ENCODE measurements at places on chromosomes 6 and 20.

GRCh38 chr6:131696956-131697355, 4.2 kb downstream of the OR2A4 start:
- no peaks in the 10 kb centered on the region for H3K4me1 ChIP-seq
- no peak overlapping the region for H3K4me3 ChIP-seq
- DNase-seq: no peak
- H3K27me3 ChIP-seq: no peaks in the 10 kb centered on the region
- H3K27ac ChIP-seq: no peak overlapping the region

DNA sequence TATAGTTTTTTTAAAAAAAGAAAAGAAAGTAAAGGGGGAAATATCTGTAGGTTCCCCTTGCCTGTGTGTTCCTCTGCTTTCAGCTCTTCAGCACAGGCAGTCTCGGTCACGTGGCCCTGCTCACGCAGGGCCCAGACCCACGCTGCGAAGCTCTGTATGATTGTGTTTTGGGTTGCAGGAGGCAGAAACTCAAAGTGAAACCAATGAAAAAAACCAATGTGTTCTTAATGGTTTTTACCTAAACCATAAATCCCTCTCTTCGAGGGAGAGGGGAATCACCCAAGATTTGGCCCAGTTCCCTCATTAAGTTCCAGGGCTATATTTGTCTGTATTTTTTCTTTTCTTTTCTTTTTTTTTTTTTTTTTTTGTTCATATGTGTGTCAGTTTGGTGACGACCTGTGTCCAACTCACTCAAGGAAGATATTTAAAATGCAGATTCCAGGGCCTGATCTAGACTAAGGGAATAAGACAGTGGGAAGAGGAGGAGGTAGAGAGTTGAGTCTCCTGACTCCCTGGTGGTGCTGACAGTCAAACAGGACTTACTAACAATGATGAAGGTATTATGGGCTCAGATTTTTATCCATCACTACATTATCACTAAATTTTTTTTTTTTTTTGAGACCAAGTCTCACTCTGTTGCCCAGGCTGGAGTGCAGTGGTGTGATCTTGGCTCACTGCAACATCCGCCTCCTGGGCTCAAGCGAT, 33.8 kb upstream of the RREB1 start:
- H3K27me3 ChIP-seq: no peaks in the 10 kb centered on the region
- no peak overlapping the region for H3K27ac ChIP-seq
- DNase-seq: no peak
- no peak overlapping the region for H3K4me3 ChIP-seq
- no peaks in the 10 kb centered on the region for H3K36me3 ChIP-seq

DNA sequence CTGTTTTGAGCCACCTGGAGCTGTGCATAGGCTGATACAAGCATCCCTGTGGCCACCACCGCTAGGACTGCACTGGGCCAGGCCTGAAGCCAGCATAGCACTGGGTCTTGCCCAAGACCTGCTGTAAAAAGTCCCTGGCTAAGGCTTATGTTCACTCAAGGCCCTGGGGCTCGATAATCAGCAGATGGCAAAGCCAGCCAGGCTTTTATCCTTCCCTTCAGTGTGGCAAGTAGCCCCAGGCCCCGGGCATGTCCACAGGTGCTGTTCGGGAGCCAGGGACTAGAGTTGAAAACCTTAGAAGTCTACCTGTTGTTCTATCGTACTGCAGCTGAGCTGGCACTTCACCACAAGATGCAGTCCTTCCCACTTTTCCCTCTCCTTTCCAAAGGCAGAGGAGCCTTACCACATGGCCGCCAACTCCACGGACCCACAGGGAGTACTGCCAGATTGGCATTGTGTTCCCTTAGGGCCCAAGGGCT, 226.4 kb upstream of the ZNF217 start:
- H3K4me1 ChIP-seq: no peaks in the 10 kb centered on the region
- H3K27me3 ChIP-seq: no peaks in the 10 kb centered on the region
- no peaks in the 10 kb centered on the region for H3K36me3 ChIP-seq
- peak; percentile 74 for DNase-seq
- H3K4me3 ChIP-seq: no peak overlapping the region

DNA sequence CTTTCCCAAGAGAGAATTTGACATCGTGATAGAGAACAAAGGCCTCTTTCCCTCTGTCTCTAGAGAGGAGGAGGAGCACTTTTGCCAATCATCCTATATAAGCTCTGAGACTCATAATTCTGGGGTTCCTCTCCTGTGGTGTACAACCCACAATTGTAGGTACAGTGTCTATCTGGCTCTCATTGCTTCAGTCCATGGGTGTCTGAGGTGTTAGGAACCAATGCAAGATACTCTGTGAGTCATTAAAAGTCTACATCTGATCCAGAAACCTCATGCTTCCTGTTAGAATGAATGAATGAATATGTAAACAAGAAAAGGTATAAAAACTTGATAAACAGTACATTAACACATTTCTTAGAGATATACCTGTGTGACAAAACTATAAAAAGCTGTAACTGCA, 356.7 kb downstream of the QKI start:
- H3K4me3 ChIP-seq: no peak overlapping the region
- no peaks in the 10 kb centered on the region for H3K27me3 ChIP-seq
- no peak for DNase-seq
- no peak overlapping the region for H3K27ac ChIP-seq
- peaks cover 4% of the 10 kb centered on the region for H3K4me1 ChIP-seq

DNA sequence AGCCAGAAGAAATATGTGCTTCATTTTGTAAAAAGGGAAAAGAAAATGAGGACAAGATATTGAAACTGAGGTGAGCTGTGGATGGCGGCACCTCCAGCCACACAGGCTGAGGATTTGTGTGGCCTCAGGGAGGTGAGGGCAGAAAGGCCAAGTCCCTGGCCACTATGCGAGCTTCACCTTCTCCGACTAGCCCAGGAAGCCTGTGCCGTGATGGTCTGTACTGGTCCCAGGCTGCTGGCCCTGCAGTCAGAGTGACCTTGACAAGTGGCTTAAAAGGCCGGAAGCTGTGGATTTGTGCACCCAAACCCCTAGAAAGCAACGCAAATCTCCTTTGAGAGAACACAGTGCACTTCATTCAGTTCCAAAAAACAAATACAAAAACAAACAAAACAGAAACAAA, 48.1 kb downstream of the WDR27 start:
- H3K27ac ChIP-seq: no peak overlapping the region
- H3K4me1 ChIP-seq: no peaks in the 10 kb centered on the region
- no peak for DNase-seq
- no peak overlapping the region for H3K4me3 ChIP-seq

- DNase-seq: no peak
- peak overlapping the region; percentile 56 for H3K27ac ChIP-seq
- peaks cover 10% of the 10 kb centered on the region for H3K4me1 ChIP-seq
- H3K36me3 ChIP-seq: peaks cover 29% of the 10 kb centered on the region
Observed at GRCh38 chr20:461254-462198, 807 bp downstream of the TBC1D20 start.

GRCh38 chr20:63267691-63268090, 4.9 kb upstream of the ARFGAP1 start:
- H3K4me3 ChIP-seq: no peak overlapping the region
- H3K4me1 ChIP-seq: peaks cover 3% of the 10 kb centered on the region
- no peak for DNase-seq

DNA sequence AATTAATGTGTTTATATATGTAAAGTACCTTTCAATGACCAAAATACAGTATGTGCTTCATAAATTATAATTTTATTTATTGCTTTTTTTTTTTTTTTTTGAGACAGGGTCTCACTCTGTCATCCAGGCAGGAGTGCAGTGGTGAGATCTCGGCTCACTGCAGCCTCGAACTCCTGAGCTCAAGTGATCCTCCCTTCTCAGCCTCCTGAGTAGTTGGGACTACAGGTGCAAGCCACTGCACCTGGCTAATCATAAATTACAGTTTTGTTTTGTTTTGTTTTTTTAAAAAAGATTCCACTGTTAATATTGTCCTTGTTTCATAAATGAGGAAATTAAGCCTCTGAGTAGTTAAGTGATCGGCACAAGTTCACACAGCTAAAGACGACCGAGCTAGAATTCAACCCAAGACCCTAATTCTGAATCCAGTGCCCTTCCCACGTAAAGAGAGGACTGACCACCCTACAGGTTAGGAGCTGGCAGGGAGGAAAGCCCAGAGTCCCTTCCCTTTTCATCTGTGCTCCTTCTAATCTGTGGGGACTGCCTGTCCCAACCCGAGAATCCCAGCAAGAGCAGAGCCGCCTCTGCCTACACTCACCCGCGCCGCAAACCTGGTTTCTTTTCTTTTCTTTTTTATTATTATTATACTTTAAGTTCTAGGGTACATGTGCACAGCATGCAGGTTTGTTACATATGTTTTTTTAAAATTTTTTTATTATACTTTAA, 8.5 kb upstream of the GDF5 start:
- no peak for DNase-seq
- H3K4me3 ChIP-seq: no peak overlapping the region
- H3K27me3 ChIP-seq: no peaks in the 10 kb centered on the region

DNA sequence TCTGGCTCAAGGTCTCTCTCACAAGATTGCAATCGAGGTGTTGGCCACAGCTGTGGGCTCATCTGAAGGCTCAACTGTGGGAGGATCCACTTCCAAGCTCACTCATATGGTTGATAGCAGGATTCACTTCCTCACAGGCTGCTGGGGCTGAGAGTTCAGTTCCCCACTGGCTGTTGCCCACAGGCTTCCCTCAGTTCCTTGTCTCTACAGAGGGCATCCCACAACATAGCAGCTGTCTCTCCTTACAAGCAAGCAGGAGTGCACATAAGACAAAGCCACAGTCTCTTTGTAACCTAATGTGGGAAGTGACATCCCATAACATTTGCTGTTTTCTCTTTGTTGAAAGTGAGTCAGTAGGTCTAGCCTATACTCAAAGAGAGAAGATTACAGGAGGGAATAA, 14.0 kb downstream of the SPATS1 start:
- H3K4me3 ChIP-seq: no peak overlapping the region
- H3K27ac ChIP-seq: no peak overlapping the region
- H3K27me3 ChIP-seq: no peaks in the 10 kb centered on the region
- H3K36me3 ChIP-seq: no peaks in the 10 kb centered on the region

DNA sequence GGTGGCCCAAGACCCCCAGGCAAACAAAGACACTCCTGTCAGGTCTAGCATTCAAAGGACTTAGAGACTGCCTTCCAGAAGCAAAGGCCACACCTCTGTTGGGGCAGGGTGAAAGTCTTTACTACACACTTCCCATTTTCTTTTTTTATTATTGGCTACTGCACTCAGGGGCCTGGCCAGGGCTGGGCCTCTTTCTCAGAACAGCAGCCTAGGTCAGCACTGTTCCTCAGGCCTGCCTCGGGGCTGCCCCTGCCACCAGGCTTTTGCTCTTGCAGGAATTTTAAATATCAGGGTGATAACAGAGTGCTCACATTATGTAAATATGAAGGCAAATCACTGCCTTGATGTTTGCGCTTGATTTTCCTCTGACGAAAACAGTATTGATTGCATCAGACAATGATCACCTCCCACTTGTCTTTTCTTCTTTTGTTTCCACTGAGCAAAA, 18.5 kb downstream of the GSTA4 start:
- H3K27ac ChIP-seq: no peak overlapping the region
- DNase-seq: no peak
- no peaks in the 10 kb centered on the region for H3K4me1 ChIP-seq

DNA sequence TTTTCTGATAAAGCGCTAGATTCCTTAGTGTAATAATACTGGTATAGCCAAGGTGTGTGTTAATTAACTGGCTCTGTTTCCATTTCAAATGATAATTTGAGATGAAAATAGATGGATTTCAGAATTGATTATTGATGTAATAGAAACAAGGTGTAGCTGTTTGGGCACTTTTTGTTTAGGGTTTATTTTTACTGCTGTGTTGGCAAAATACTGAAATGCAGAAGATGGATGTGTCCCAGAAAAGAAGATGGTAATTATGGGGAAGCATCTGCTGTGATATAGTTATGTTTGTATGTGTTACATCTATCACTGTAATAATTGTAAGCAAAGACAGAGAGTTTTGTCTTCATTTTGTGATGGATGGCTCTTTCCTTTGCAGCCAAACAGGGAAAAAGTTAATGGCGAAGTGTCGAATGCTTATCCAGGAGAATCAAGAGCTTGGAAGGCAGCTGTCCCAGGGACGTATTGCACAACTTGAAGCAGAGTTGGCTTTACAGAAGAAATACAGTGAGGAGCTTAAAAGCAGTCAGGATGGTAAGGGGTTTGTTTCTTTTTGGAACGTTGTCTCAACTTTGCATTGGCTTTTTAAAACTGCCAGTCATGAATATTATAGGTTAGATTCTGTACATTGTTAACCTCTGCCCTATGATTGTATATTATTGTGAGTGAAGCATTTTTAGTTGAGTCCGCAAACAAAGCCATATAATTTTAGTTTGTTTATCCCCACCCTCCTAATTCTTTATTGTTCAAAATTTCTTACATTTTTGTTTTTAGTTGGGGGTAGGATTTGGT, 8.6 kb upstream of the ACAT2 start:
- no peak overlapping the region for H3K27ac ChIP-seq
- H3K4me1 ChIP-seq: peaks cover under 1% of the 10 kb centered on the region
- DNase-seq: no peak
- no peaks in the 10 kb centered on the region for H3K27me3 ChIP-seq

GRCh38 chr20:58573986-58574385, 58.8 kb upstream of the APCDD1L start:
- H3K4me3 ChIP-seq: no peak overlapping the region
- no peak overlapping the region for H3K27ac ChIP-seq
- no peaks in the 10 kb centered on the region for H3K4me1 ChIP-seq
- no peaks in the 10 kb centered on the region for H3K27me3 ChIP-seq
- no peaks in the 10 kb centered on the region for H3K36me3 ChIP-seq

DNA sequence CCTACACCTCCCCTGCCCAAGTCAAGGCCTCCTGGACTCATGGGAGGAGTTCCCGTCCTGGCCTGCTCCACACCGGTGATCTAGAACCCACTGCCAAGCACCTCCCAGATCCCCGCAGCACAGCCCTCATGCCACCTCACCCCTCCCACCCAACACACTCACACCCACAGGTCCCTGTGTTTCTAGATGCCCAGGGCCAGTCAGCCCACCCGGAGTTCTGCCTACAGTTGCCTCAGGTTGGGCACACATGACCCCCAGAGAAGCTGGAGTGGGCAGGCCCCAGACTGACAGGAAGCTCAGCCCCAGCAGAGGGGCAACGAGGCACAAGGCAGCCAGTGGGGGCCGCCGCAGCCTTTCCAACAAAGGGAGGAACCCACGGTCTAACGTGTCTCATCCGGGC, 29.6 kb downstream of the RRBP1 start:
- H3K27ac ChIP-seq: no peak overlapping the region
- H3K4me3 ChIP-seq: no peak overlapping the region
- H3K27me3 ChIP-seq: no peaks in the 10 kb centered on the region
- H3K36me3 ChIP-seq: peaks cover 78% of the 10 kb centered on the region
- H3K4me1 ChIP-seq: no peaks in the 10 kb centered on the region

- H3K27me3 ChIP-seq: no peaks in the 10 kb centered on the region
- no peak overlapping the region for H3K27ac ChIP-seq
- H3K4me1 ChIP-seq: no peaks in the 10 kb centered on the region
- no peak for DNase-seq
- no peak overlapping the region for H3K4me3 ChIP-seq
- H3K36me3 ChIP-seq: no peaks in the 10 kb centered on the region
Observed at GRCh38 chr6:25399885-25400284, 120.7 kb downstream of the CARMIL1 start.

All from RWPE2 (cell line).